NCI-H748 treated with DMSO at 0.1 percent for 48 hours (cell line): ENCODE measurements at places on chromosomes 13 and 19.

GRCh38 chr13:98869408-98870090 is 108.3 kb downstream of the DOCK9 start:
- no peak for DNase-seq

DNA sequence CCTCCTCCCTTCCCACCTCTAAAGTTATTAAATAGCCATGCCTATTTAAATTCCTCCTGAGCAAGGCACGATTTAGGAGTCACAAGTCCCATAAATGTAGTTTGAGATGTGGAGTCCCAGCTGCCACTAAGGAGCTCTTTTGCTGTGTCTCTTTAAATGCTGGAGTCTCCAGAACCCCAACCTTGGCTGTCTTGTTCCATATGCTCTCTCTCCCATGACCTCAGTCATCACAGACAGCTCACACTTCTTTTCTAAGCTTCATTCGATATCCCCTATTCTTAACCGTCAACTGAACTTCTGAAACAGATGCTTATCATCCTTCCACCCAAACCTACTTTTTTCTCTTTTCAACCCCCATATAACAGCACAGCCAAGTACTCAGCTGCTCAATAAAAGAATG is 197.1 kb downstream of the VWA8 start:
- no peak for DNase-seq

DNA sequence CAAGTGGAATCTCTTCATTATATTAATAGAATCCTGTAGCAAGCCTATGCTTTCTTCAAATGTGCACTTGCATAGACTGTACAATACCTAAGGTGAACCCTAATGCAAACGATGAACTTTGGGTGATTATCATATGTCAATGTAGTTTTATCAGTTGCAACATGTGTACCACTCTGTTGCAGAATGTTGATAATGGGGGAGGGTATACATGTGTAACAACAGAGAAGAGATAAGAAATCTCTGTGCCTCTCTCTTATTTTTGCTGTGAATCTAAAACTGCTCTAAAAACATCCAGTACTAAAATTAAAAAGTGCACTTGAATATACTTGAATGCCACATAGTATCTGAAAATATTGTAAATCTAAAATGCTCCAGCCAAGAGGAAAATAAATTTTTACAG is 820.8 kb upstream of the MIR17HG start:
- DNase-seq: no peak

DNA sequence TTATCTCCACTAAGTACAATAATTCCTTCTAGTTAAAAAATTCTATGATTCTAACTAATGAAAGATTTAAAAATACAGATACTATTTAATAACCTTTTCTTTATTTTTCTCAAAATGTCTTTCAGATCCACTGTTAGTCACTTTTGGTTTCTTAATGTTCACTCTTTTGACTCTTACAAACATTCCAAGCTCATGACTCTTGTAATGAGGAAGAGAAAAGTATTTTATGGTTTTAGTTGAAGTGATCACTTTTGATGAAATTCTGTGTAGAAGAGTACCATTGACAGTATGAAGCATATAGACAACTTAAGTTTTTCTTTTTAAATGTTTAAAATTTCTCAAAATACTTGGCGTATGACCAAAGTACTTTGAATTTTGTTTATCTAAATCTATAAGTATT is 27.8 kb downstream of the COG3 start:
- DNase-seq: no peak

DNA sequence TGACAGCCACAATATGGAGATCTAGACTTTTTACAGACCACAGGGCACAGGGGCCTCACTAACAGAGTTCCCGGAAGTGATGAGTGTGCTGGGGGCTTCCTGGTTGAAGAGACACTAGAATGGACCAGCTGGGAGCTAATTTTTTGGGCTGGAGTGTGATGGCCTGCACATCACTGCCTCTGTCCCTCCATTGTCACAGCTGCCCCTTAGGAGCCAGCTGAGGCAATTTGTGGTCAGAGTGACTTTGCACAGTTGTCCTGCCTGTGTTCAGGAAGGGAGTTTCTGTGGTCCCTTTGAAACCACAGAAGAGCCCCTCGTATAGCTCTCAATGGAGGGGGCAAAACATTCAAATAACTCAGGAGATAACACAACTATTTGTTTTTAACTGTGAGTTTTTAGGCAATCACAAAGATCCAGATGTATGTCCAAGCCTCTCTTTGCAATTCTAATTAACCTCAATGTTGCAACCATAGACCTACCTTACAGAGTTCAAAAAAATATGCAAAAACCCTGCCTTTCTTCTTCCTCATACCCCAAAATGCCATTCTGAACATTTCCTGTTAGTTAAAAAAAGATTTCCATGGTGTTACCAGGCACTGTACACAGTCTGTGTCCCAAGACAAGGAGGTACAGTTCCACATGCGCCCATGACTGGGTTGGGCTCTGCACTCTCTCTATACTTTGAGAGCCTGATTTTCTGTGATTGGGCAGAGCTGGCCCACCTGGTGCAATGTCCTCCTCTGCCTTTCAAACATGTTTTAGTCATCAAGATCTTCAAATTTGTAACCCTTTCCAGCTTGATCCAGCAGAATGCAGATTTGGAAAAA is 2.4 kb downstream of the ALOX5AP start:
- no peak for DNase-seq

GRCh38 chr13:113119166-113119821 is 3.3 kb upstream of the F10 start:
- DNase-seq: no peak

- no peak for DNase-seq
Measured at GRCh38 chr19:55336101-55336500, 3.6 kb upstream of the KMT5C start.

DNA sequence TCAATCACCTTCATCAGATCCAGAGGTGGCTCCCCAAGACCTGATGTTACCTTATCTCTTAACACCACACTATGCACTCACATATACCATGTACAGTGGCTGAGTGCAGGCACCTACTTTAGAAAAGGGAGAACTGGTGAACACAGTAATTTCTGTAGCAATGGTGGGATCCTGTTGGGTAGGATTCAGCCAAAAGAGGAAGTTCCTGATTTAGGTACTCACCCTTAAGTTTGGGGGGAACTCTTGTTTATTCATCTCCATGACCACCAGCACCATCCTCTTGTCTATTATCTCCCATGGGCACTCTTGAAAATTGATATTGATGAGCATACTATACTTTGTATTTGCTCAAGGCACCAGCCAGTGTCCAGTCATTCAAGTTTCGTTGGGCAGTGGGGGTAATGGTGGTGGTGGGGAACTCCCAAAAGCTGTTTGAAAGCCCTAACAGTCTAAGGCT is 324.4 kb downstream of the LMO7 start:
- no peak for DNase-seq

- DNase-seq: no peak
Measured at GRCh38 chr13:102392481-102393209, 9.2 kb downstream of the FGF14 start.

GRCh38 chr13:40667622-40667978 is 1.2 kb upstream of the FOXO1 start:
- no peak for DNase-seq

DNA sequence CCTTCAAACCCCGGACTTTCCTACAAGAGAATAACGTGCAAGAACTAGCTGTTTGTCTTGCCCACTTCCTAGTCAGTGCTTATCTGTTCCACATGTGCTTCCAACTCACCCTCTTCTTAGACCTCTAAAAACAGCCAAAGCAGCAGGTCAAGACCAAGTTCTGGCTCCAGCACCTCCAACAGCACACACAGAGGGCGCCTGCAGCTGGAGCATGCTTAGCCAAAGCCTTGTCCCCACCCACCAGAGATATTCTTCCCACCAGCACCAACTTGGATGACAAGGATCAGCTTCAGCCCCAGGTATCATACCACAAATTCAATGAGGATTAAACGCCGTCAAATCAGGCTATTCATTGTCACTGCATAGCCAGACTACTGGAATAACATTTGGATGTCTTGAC is 17.9 kb downstream of the RCBTB1 start:
- DNase-seq: no peak

DNA sequence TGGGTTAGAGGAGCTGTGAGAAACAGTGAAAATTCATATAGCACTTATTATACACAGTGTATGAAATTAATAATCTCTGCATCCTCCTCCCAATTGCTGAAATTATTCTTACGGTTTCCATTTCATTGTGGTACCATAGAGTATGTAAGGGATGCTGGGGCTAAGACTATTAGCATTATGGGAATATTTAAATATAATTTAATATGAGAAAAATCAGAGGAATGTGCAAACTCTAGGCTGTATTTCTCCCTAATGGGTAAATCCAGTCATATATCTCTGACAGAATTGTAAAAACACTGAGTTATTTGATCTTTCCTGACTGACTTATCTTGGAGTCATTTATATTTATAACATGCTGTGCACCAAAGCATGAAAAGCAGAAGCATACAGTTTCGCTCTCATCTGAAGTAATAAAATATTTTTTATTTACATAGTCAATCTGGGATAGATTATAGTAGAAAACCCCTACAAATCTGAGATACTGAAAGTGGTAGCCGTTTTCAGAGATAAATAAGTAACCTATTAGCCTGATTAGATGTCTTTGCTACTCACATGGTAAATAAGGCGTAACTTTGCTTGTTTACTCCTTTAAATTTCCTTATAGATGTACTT is 34.9 kb downstream of the LRCH1 start:
- no peak for DNase-seq

DNA sequence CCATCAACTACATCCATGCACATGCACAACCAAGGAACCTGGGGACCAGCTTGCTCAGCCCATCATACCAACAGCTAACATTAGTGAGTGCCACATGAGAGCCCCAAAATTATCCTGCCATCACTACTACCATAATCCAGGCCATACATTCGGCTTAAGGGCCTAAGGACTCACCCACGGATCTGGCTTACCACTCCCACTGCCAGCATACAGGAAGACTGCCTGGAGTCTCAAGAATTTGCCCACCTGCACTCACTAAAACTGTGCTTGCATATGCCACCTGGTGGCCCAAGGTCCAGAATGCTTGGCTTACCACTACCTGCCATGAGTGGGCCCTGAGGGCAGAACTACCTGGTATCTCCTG is 1562.9 kb upstream of the PRR20A start:
- DNase-seq: no peak

- DNase-seq: no peak
Measured at GRCh38 chr13:100667894-100668293, 6.7 kb downstream of the TMTC4 start.

GRCh38 chr19:18000480-18000914 is 7.5 kb upstream of the ARRDC2 start:
- DNase-seq: no peak

DNA sequence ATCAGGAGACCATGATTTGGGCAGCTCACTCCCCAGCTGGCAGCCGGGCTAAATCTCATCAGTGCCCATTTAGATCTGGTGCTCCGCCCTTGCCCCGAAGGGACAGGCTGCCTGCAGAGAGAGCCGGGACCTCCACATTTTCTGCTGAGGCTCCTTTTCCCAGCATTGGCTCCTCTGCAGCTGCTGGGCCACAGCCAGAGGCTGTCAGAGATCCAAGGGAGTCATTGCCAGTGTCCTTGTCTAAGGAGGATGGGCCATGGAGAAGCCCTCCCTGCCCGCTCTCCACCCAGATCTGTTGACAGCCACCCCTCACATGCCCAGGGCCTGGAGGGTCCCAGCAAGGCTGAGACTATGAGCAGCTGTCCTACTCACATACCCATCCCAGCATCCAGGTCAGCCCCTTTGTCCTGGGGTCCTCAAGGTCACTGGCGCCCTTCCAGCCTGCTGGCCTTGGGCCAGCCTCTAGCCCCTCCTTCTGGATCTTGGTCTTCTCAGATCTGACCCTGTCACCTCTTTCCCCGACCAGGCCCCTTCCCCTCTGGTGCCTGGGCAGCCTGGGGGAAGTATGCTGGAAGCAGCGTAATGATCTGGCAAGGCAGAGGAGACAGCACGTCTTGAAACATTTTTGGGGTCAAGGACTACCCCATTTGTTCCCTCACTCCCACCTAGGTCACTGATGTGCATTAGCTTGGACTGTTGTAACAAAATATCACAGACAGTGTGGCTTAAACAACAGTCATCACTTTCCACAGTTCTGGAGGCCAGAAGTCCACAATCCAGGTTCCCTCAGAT is 7.9 kb downstream of the PIN1 start:
- DNase-seq: no peak

DNA sequence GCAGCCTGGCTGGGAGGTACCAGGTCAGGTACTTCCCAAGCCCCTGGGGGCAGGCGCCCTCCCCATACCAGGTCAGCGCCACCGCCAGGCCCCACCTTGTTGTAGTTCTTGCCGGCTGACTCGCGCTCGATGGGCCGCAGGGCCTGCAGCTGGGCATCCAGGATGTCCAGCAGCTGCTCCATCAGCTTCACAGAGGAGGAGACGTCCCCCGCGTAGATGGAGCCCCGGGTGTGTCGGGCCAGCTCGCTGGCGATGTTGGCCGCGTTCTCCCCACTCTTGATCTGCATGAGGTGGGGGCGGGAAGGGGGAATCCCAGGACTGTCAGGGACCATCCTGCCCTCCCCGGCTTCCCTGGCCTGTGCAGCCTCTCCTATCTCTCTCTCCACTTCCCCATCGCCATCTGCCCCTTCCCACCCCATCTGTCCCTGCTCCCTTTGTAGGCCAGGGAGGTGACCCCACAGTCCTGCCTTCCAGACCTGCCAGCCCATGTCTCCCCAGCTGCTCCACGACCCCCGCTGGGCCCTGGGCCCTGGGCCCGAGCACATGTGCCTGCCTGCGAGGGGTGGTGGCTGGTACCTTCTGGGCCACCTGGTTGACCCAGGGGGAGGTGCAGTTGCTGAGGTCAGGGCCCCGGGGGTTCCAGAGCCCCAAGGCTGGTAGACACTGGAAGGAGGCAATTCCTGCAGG is 23.8 kb upstream of the ASF1B start:
- DNase-seq: no peak

- no peak for DNase-seq
Measured at GRCh38 chr19:35403116-35403760, 32.4 kb downstream of the GPR42 start.

- no peak for DNase-seq
Measured at GRCh38 chr13:43444081-43444480, 342.7 kb downstream of the ENOX1 start.

GRCh38 chr13:74620308-74620707 is 486.1 kb upstream of the KLF12 start:
- DNase-seq: no peak

DNA sequence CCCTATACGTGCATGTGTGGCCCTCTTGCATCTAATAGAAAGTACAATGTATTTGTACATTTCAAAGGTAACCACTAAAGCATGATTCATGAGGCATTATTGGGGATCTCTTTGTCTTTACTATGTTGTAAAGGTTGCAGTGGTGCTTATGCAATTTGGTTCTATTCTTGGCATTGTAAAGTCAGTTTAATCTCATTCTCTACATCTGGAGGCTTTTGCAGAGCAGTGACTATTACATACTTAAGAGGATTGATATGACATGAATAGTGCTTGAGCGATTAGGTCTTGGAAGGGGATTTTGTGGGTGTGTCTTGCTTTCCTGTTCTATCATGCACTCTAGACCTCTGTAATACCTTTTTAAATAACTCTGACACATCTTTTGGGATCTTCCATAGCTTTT is 610.0 kb downstream of the EFNB2 start:
- no peak for DNase-seq
